Activated CD4-positive, alpha-beta T cell treated with anti-CD3 and anti-CD28 coated beads, Interleukin-2, Interleukin-6, amounts not matched to agents 100 ng/mL and 50 ng/mL, durations not matched to agents 16 hours and 8 hours (primary cell): ENCODE measurements at places on chromosomes 13 and 19.

- DNase-seq, result no peak
These were observed 805.6 kb upstream of the ARGLU1 start for GRCh38 chr13:107373551-107373950.

DNA sequence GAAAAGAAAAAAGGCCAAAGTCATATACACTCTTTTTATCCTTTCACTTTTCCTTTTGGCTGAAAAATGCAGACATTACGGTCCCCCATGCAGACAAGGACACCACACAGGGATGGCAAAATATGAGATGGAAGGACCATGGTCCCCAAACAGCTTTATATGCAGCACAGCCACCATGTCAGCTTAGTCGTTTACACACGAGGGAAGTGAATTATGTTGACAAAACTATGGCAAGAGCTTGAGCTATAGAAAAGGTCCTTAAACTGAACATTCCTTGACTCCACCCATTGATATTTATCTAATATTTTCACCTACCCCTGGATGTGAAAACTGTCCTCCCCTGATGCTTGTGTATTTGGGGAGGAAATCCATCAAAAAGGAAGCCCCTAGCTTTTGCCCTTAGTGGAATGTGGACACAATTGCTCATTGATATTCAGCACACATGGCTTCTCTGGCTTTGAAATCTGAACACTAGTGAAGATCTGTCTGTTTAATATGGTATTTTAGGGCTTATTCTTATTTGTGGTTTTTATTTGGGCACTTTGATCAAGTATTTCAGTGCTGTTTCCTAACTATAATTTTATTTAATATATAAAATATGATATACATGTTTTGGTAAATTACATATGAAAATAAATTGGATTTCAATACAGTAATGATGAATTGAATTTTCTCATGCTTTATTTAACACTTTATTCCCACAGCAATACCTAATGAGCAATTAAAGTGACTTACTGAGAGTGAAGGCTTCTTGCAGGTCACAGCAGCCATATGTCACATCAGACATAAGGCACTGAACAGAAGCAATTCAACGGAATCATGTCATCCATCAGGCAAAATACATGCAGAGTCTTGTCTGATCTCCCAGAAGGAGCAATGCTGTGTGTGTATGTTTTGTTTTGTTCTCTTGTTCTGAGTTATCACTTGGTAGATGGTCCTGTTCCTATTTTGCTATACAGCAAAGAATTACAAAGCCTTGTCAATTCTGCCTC lies 6.8 kb upstream of the GTF2F2 start:
- DNase-seq, result no peak

- DNase-seq, result peak; percentile 19
These were observed 275.6 kb downstream of the DCLK1 start for GRCh38 chr13:35855531-35856019.

DNA sequence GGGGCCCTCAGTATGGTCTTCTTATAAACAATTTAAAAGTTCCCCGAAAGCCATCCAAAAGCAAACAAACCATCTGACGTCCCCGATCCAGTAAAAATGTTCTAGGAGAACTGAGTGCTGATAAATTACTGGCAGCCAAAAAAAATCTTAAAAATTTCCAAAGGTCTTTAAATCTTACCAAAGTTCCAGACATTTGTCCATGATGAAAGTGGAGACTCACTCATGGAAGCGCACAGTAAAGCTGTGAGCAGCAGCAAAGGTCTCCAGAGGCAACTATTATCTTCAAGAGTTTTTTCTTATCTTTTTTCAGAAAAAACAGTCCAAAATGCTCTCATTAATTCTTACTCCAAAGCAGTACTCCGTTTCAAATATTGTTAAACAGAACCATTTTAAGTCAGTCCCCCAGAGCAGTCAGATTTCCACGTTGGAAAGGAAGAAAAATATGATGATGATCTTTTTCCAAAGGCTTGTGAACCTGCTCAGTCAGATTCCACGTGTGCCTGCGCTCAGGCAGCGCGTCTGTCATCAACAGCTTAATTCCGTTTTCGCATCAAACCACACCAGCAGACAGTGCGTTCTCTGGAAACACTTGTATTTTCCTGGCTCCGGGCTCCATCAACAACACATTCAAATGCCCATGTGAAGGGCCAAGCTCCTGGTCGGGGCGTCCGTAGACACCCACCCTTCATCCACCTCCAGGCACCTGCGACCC lies 85.4 kb downstream of the COL4A1 start:
- no peak for DNase-seq

DNA sequence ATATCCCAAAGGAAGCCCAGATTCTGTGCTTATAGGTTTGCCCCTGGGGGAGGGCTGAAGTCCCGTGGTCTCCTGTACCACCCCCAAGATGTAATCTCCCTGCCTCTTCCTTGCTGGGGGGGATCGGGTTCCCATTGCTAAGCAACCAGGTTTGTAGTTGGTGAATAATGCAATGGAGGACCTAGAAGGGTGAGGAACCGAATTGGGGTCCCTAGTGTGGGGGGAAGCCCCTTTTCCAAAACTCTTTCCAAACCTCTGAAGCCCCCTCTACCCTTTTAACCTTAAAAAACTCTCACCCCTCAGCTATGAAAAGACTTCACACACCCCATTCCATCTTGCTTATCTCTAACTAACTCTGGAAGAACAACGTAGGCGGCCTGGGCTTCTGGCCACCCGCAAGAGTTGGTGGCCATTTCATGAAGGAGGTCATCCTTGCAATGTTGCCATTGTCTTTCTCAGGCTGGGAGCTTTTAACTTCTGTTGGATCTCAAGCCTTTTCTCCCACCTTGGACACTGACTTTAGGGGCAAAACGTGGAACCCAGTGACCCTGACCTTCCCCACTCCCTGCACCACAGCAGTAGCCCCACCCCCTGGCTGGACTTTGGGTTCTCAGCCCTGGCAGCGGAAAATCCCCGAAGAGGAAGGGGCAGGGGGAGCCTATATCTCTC lies 661 bp downstream of the PALM3 start:
- no peak for DNase-seq

GRCh38 chr13:113907635-113908617 lies 44.0 kb upstream of the GAS6 start:
- DNase-seq, result no peak

GRCh38 chr19:50557009-50557613 lies 11.1 kb downstream of the LRRC4B start:
- no peak for DNase-seq

GRCh38 chr13:29924482-29925350 lies 74.3 kb upstream of the UBL3 start:
- no peak for DNase-seq

- peak; percentile 62 for DNase-seq
These were observed 1.8 kb downstream of the MBD3 start for GRCh38 chr19:1590641-1591397.

GRCh38 chr19:1862068-1862423 lies 1.3 kb downstream of the KLF16 start:
- DNase-seq, result no peak

DNA sequence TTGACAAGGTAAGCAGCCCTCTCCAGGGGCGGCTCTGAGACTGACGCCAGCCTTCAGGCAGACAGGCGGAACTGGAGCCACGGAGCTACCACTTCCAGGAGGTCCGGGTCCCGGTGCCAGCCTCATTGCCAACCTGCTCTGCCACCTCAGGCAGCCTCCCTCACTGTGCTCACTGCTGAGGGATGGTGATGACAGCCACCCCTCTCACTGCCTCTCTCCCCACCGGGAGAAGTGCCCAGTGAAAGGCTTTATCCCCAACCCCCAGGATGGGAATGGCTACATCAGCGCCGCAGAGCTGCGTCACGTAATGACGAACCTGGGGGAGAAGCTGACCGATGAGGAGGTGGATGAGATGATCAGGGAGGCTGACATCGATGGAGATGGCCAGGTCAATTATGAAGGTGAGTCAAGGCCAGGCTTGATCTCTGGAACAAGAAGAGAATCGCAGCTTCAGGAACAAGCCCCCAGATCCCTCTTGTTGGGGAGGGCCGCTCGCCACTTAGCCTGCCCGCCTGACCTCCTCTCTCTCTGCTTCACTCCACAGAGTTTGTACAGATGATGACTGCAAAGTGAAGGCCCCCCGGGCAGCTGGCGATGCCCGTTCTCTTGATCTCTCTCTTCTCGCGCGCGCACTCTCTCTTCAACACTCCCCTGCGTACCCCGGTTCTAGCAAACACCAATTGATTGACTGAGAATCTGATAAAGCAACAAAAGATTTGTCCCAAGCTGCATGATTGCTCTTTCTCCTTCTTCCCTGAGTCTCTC lies 7.6 kb downstream of the CALM3 start:
- DNase-seq, result no peak

- no peak for DNase-seq
These were observed 7.5 kb upstream of the DMWD start for GRCh38 chr19:45800070-45800553.

DNA sequence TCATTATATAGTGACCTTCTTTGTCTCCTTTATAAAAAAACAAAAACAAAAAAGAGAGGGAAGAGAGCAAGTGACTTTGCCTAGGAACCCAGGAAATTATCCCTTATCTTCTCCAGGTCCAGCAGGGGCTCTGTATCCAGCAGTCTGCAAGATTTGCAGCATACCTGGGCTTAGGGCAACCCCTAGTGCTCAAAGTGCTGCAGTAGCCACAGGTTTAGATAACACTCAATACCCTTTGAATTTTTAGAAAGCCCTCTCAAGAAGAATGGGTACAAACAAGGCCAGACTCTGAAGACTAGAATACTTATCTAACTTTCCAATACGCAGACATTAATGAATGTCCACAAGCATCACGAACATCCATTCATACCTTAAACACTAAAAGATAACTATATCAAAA lies 43.2 kb downstream of the CCNA1 start:
- no peak for DNase-seq

GRCh38 chr13:43374621-43375020 lies 351.2 kb downstream of the DNAJC15 start:
- DNase-seq, result no peak

GRCh38 chr19:38952395-38953165 lies 21.8 kb downstream of the MRPS12 start:
- peak; percentile 59 for DNase-seq

- peak; percentile 56 for DNase-seq
These were observed 4.2 kb downstream of the LIPE start for GRCh38 chr19:42422901-42423461.

DNA sequence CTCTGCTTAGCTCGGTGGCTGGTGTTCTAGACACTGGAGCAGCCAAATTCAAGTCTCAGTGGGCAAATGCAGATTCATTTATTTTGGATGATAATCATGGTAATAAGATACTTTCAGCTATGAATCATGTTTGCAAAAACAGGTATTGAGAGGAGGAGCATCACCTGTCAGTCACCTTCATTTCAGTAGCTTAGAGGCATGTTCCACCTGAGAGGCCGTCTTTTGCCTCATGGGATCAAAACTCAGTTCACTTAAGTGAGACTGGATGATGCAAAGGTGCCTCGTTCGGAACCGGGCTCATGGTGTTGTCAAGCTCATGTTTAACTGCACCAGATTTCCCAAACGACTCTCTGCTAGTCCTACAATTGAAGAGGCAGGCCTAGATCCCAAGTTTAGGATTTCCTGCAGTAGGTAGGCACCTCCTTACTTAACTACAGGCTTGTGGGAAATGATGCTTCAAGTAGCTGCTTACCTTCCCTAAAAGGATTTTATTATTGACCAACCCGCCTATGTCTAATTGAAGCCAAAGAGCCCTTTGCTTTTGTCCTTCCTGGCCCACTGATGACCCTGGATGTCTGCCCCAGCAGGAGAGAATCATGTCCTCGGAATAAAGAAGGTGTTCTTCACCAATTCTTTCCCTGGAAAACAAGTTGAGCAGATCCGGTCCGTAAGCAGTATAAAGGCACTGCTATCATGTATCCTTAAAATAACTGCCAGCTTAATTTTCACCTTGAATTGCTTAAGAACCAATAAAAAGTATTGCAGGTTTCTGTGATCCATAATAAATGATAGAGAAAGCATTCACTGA lies 60.0 kb downstream of the ZAR1L start:
- DNase-seq, result no peak

- DNase-seq, result no peak
These were observed 78.4 kb downstream of the TEX29 start for GRCh38 chr13:111398715-111399299.

DNA sequence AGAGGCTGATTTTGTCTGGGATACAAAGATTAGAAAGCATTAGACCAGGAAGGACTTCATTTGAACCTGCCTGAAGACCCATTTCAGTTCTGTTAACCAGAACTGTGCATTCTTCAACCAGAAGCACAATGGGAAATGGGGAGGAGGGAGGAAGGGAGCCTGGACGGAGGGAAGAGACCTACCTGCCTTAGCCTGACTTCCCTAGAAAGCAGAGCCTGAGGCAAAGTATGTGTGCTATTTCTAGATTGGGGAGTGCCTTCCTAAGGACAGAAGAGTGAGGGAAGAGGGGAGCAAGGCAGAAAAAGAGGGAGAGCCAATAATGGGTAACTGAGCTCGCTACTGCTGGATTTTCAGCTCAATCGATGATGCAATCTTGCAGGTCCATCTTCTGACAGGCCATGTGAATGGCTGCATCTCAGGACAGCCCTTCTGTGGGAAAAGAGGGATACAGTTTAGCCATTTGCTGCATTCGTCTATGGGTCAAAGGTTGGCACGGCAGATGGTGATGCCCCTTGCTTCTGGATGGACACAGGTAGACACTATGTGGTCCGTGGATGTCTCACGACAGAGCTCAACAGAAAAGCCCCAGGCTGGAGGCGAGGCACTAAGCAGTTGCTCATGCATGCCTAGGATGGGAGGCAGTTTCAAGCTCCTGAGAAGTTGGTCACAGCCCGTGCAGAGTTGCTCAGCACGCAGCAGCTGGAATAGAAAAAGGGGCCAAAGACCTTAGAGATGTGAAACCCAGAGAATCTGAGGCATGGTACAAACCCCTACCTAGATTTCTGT lies 78.8 kb upstream of the UBL3 start:
- no peak for DNase-seq

DNA sequence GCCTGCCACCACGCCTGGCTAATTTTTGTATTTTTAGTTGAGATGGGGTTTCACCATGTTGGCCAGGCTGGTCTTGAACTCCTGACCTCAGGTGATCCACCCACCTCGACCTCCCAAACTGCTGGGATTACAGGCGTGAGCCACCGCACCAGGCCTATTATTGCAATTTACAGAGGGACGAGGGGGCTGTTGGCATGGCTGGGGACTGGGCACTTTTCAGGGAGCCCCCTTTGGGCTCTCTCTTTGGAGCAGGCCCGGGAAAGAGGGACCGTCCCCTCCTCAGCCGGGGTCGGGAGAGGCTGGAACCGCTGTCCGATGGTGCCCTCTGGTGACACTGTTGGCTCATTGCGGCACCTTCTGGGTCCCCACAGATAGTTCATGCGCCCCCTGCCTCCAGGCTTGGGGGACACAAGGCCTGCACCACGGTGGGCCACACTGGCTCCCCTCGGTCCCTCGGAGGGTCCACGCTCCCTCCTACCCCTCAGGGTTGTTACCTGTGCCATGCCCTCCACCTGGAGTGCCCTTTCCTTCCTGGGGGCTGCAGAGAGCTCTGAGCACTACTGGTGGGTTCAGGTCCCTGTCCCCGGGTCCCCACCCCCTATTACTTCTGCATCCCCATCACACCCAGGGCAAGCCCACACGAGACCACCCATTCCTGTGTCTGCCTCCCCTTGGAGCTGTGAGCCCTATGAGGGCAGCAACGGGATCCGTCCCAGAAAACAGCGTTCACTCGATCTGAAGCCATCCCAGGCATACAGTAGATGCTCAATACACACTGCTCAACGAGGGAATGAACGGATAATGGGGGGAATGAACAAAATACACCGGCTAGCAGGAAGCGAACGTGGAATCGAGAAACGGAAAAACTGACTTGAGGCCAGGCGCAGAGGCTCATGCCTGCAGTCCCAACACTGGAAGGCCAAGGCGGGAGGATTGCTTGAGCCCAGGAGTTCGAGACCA lies 12.5 kb downstream of the FEM1A start:
- peak; percentile 76 for DNase-seq
